ENCODE measurements at places on chromosomes 5 and 9. TPM values are rescaled to one million over a fixed set of nuclear protein-coding genes. Genes with fewer than 3 reads are reported as not detected.

The CHD1 gene
- total RNA-seq: 69.0 TPM

The SV2C gene
- not detected for total RNA-seq

The RAI14 gene
- 182 TPM for total RNA-seq

The COL15A1 gene
- total RNA-seq: not detected

The MCIDAS gene
- total RNA-seq: under 0.01 TPM

The PCDH1 gene
- 222 TPM for total RNA-seq

The TMEM171 gene
- 7.0 TPM for total RNA-seq

The OBP2B gene
- not detected for total RNA-seq

The TEK gene
- 91.3 TPM for total RNA-seq

The FOXD4L3 gene
- not detected for total RNA-seq

The STPG3 gene
- total RNA-seq: not detected

All from endothelial cell of coronary artery (primary cell).